ENCODE measurements at places on chromosomes 11 and 22. TPM values are rescaled to one million over a fixed set of nuclear protein-coding genes. Genes with fewer than 3 reads are reported as not detected.

DNA sequence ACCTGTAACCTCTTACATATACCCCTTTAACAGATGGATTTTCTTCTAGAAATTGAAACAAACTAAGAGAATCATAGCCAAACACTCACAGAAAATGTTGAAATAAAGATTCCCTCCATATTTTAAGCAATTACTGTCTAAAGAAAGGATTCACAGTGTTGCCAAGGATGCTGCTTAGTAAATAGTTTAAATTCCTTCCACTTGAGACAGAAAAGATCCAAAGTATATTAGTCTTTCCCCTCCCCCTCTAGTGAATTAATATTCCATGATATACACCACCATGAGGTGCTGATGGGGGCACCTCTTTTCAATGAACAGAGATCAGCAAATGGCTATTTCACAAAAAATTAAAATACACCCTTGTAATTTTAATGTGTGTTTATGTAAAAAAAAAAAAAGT, 186.8 kb downstream of the SOX6 start:
- peak; percentile 0 for DNase-seq

- DNase-seq: no peak
Observed at GRCh38 chr22:17705546-17705945, 67.0 kb downstream of the BCL2L13 start.

- no peak for DNase-seq
Observed at GRCh38 chr11:27237643-27238042, 125.4 kb downstream of the CCDC34 start.

GRCh38 chr11:68584097-68584496, 100.2 kb upstream of the GAL start:
- DNase-seq: peak; percentile 4

C11orf52 gene
- total RNA-seq: not detected

GRCh38 chr11:17479284-17480214, 2.9 kb upstream of the ABCC8 start:
- peak; percentile 17 for DNase-seq
